ENCODE measurements at places on chromosomes 1 and 21.

DNA sequence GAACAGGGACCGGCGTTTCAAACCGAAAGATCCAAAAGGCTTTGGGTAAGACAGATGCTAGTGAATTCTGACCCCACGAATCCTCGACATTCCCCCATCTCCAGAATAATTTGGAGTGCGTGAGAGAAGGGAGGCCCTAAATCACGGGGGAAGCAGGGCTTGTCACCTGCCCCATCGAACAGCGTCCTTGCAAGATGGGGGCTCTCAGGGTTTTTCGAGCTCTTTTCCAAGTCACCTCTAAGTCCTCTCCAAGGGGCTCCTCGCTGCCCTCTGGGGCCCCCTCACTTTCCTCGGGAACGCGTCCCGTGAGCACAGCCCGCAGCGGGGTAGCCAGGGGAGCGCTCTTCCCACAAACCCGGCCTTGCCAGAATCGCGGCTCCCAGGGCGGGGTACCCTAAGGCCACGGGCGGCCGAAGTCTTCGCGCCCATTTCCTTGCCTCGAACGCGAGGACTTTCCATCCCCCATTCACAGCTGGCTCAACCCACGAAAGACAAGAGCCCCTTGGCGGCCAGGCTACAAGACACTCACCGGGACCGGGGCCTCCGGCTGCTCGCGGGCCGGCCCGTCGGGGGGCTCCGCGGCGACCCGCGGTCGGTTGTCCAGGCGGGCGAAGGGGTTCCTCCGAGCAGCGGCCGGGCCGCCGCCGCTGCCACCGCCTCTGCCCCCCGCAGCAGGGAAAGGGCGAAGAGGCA is 546 bp downstream of the DONSON start:
- DNase-seq: peak; percentile 49

DNA sequence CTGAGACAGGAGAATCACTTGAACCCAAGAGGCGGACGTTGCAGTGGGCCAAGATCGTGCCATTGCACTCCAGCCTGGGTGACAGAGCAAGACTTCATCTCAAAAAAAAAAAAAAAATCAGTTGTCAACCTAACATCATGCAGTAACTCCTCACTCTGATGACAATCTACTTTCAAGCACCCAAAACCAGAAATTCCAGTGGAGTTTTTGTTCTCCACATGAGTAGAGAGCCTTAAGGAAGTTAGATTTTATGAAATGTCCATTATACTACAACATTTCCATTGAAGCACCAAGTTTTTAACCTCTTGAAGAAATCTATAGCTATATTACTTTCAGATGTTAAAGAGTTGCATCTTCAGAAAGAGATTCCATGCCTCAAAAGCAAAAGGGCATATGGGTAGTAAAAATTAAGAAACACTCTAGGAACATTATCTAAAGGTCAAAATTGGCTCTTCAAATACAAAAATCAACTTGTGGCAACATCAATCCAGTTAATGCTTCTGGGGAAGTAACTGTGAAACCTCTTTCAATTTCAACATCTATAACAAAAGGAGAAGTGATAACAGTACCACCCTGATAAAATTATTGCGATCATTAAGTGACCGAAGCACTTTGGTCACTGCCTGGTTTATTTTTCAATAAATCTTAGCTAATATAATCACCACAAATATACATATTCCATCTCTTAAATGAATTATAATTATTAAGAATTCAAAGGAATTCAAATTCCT is 7.7 kb downstream of the LPGAT1 start:
- DNase-seq: no peak

GRCh38 chr1:209585197-209585596 is 1.7 kb downstream of the CAMK1G start:
- DNase-seq: no peak

DNA sequence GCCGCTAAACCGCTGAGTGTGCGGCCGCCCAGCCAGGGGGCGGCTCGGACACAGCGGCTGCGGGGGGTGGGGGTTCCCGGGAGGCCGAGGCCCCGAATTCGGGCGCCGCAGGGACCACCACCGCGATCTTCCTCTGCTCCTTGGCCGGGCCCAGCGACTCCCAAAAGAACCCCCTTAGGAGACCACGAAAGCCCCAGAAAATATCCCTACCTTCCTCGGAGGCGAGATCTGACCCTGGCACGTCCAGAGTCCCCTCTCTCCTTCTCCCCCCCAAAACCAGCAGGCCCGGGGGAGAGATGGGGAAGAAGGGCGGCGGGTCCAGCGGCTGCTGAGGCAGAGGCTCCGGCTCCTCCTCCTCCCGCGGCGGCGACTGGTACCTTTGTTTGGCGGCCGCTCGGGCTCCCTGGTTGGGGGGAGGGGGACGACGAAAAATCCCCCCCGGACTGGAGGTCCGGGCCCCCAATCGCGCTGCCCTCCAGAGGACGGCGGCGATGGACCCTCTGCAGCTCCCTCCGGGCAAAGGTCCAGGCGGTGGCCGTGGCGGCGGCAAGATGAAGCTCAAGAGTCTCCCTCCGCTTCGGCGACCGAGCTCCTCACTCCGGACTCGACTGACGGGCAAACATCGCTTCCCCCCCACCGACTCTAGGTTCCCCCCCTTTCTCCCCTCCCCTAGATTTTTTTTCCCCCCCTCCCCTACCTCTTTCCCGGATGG is at the start of gene ARID4B:
ARID4B (minus strand) TSS at position 621 of the 712 bp plus-strand sequence. CDS start 1,260 bp downstream, outside the sequence.
- DNase-seq: no peak

DNA sequence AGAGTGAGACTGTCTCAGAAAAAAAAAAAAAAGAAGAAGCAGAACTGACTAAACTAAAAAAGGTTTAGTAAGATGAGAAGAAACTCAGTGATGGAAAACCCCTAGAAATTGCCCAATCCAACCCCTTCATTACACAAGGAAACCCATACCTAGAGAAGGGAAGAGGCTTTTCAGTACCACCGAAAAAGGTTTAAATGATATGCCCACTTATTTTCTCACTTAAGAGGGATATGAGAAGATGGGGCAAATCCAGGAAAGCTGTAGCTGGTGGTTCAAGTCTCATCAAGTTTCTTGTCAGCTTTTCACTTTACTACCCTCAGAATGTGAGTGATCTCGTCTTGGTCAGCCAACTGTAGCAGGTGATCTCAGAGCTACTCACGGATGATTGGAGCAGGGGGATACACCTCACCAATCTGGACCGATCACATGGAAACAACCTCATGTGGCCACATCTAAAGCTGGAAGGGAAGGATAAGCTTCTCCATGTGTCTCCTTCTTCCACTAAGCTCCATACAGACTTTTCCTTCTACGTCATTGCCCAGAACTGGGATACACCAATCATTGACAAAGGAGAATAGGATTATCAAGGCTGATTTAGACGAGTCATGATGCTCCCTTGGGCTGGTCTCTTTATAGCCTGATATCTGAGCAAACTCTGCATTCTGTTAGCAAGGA is 126.7 kb upstream of the POU3F1 start:
- no peak for DNase-seq

GRCh38 chr21:33108228-33108627 is 38.3 kb downstream of the OLIG1 start:
- DNase-seq: no peak

DNA sequence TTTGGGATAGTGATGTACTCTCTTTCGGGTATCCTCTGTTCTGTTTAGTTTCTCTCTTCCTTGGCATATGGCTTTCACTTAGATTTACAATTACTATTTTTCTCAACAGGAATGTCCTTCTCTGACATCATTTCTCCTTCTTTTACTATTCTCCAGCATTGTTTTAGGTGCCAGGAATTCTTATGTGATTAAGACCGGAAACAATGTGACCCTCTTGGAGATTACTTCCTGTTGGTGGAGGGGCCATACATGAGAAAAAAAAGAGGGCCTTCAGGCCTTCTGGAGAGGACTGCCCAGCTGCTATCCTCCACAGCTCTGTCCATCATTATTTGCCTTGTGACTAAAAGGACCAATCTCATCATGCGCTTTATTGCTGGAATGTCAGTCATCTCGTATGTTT is 50.4 kb upstream of the ADAMTS5 start:
- no peak for DNase-seq

- DNase-seq: no peak
Measured at GRCh38 chr1:81710857-81711256, 89.9 kb upstream of the ADGRL2 start.

DNA sequence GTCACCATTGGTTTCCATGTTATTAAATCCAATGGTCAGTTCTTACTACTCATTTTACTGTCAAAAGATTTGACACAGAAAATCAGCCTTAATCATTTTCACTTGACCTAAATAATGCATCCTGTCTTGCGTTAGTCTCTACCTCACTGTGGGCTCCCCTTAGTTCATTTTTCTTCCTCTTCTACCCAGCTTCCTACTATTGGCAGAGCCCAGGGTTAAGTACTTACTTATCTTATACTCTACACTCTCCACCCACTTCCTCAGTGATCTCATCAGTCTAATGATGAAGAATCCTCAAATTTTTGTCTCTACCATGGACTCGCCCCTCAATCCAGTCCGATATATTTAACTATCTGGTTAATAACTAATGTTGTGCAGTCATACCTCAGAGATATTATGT is 735.9 kb downstream of the KCNT2 start:
- DNase-seq: no peak

- DNase-seq: no peak
Measured at GRCh38 chr1:26827663-26828062, 1.2 kb downstream of the ZDHHC18 start.

- no peak for DNase-seq
Measured at GRCh38 chr1:11198851-11199594, 9.9 kb downstream of the ANGPTL7 start.

DNA sequence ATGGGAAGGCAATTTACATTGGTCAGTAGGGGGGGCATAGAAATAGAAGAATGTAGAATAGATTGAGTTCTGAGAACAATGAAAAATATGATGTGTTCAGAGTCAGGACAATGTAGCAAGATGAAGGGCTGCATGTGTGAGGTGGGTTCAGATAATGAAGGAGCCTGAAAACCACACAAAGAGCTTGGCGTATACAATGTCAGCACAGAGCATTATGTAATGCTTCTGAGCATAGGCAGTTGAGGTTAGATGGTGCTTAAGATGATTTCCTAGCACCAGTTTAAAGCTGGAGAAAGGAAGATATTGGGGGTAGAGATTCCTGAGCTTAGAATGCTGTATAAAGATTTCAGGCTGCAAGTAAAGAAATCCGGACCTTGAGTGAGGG is 202.0 kb upstream of the SNX7 start:
- DNase-seq: no peak

GRCh38 chr1:46642115-46642680 is 25.6 kb upstream of the MOB3C start:
- no peak for DNase-seq

GRCh38 chr1:77548285-77548684 is 134.2 kb downstream of the ZZZ3 start:
- no peak for DNase-seq

GRCh38 chr1:24896596-24897262 is 33.3 kb downstream of the RUNX3 start:
- no peak for DNase-seq

DNA sequence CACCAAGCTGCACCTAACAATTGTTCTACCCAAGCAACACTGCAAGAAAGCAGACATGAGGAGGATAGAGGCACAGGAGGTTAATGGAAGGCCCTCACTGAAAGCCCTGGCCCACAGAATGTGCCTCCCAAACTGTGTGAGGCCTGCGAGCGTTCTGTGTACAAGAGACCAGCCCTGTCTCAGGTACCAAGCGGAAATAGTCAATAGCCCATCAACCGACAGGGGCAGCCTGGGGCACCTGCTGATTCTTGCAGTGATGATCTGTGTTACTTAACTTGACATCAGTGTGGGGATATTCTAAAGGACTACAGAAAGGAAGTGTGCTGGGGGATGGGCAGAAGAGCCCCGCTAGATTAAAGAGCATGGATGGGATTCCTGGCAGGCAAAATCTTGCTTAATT is 392.4 kb downstream of the KCNH1 start:
- DNase-seq: no peak

DNA sequence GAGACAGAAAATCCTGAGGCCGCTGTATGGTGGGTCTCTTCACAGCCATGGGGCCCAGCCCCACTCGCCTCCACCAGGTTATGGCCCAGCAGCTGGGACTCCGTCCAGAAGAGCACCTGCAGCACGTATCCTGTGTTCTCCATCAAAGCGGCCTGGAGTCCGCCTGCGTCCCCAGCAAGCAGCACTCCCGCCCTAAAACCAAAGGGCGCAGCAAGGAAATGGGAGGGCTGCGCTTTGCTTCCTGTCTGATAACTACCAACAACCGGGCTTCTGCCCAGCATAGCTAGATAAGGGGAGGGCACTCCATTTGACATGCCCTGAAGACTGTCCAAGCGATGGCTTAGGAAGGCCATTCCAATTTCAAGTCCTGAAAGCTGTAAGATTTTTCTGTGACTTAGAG is 119.9 kb downstream of the KCNJ15 start:
- DNase-seq: no peak

- DNase-seq: no peak
Measured at GRCh38 chr1:84027368-84027767, 28.4 kb upstream of the TTLL7 start.

GRCh38 chr21:45084121-45084520 is 9.7 kb downstream of the ADARB1 start:
- no peak for DNase-seq

GRCh38 chr1:205810448-205811157 is 2.4 kb downstream of the SLC41A1 start:
- DNase-seq: no peak

GRCh38 chr1:201686714-201687455 is 142.1 kb upstream of the IPO9 start:
- no peak for DNase-seq

DNA sequence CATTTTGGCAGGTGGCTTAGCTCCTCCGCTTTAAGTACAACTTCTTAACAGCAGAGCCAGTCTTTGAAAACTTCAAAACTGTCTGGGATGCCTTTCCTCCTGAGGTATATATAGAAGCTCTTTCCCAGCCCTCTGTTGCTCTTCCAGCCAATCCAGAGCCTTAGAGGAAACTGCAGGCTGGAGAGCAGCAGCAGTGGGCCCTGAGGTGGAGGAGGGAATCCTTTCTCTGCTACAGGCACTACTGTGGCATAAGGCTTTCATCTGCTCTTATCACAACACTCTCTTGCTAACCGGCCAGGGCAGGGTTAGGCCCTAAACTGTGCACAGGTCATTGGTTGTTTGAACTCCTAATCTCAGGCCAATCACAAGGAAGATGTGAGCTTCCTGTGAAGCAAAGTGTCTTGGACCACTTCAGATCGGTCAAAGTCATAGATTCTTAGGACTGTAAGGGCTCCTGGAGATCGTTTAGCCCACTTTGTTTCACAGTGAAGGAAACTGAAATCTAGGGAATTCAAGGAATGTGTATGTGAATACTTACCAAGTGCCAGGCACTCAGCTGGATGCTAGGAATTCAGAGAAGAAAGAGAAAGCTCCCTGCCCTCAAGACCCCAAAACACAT is at the start of gene RGS5:
RGS5 (minus strand) TSS at position 84 of the 619 bp plus-strand sequence; CDS start at position 3, 81 bp downstream.
- DNase-seq: peak; percentile 15

- DNase-seq: no peak
Measured at GRCh38 chr1:243470502-243470901, 214.7 kb downstream of the SDCCAG8 start.

DNA sequence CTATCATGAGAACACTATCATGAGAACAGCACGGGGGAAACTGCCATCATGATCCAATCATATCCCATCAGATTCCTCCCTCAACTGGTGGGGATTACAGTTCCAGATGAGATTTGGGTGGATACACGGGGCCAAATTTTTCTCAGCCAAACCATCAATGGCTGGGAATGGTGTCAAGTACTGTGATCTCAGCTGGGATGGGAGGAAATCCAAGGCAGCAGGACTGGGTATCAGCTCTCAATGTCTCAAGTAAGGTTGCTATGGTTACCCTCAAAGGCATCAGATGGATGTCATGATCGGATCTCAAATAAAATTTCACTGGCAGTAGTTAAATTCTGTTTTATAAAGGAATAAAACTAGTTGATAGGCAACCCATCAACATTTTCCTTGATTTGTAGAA is 399.0 kb downstream of the KCNT2 start:
- no peak for DNase-seq
